Sciatic nerve (tissue), 2 donors: ENCODE measurements at places on chromosomes 5 and 9.
A peak's percentile ranks its signal among the peaks of the same experiment; 100 is the strongest.

- DNase-seq, result no peak
These were observed 230.2 kb upstream of the EDIL3 start for GRCh38 chr5:84614906-84615305.

GRCh38 chr5:35138232-35138631, 90.5 kb upstream of the AGXT2 start:
- no peak for DNase-seq

- no peak for DNase-seq
These were observed 30.9 kb downstream of the ANGPTL2 start for GRCh38 chr9:127091526-127091925.

DNA sequence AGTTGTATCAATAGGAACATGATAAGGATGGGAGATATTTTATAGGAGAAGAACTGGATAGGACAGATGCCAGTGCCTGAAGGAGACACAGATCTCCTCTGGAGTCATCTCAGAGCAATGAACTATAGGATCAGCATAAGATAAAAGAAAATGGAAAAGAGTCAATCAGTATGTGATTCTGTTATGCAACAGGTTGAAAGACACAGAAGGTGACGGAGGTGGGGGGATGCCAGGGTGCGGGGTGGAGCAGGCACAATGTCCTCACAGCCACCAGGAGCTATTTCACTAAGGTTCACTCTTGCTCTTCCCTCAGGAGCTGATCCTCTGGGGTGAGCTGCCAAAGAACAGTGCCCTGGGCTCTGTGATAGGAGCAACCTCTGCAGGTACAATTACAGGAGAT, 179.8 kb downstream of the BNC2 start:
- no peak for DNase-seq

GRCh38 chr5:171534043-171534895, 114.8 kb downstream of the FGF18 start:
- DNase-seq, result no peak

- DNase-seq, result no peak
These were observed 102.6 kb downstream of the FSTL4 start for GRCh38 chr5:133509742-133510079.

DNA sequence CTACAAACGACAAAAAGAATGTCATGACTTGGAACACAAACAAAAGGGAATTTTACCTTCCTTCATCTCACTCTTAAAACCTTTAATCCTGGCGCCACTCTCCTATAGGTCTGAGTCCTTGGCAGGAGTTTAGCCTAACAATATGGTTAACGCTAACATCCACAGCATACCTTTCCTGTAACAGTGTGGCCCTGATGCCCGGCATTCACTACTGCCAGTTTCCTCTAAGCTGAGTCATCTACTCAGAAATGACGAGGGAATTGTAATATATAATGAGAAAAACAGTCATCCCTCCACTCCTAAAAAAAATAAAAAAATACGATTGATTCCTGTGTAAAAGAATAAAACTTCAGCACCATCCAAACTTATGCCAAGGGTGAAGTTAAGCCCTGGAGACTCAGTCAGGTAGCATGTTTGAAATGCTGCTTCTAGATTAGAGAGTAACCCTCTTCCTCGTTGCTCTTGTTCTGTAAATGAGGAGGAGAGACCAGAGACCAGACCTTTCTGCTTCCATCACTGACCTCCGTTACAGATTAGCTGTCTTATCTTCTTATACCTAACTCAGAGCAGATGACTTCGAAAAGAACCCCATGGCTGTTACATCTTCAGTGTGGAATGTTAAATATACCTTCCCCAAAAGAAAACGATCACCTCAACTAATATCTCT, 37.4 kb downstream of the CCDC125 start:
- DNase-seq, result no peak

DNA sequence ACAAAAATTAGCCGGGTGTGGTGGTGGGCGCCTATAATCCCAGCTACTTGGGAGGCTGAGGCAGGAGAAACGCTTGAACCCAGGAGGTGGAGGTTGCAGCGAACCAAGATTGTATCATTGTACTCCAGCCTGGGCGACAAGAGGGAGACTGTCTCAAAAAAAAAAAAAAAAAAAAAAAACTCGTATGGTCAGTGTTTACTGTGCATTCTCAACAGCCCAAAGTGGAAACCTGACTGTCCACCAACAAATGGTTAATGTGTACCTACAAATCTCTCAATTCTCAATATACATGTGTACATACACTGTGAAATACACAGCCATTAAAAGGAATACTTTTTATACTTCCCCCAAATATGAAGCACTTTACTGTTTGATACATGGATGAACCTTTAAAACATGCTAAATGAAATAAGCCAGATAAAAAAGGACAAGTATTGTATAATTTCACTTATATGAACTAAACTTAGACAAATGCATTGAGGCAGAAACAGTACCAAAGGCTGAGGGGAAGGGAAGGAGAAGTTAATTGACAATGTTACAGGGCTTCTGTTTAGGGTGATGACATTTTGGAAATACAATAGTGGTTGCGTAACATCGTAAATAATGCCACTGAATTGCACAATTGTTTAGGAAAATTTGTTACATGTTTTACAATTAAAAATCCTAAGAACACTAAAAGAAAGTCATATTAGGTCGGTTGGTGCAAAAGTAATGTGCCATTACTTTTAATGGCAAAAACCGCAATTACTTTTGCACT, 16.5 kb downstream of the DNAJA1 start:
- DNase-seq, result no peak

DNA sequence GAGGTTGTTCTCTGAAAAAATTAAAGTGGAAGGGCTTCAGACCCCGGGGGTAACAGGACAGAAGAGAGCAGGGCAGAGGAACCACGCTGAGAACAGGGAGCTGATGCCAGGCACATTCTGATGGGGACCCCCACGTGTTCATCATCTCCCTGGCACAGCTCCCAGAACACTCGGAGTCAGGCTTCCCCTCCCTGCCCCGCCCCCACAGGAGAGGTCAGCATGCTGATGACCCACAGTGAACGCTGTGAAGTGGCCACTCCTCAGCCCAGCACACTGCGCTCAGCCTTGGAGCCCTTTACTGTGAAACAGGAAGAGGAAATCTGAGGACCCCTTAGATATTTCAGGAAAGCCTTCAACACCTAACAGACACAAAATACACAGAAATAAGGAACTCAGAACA, 16.4 kb downstream of the RETREG1 start:
- peak; percentile 87 for DNase-seq

- no peak for DNase-seq
These were observed 68.4 kb downstream of the TTC39B start for GRCh38 chr9:15238646-15239045.

DNA sequence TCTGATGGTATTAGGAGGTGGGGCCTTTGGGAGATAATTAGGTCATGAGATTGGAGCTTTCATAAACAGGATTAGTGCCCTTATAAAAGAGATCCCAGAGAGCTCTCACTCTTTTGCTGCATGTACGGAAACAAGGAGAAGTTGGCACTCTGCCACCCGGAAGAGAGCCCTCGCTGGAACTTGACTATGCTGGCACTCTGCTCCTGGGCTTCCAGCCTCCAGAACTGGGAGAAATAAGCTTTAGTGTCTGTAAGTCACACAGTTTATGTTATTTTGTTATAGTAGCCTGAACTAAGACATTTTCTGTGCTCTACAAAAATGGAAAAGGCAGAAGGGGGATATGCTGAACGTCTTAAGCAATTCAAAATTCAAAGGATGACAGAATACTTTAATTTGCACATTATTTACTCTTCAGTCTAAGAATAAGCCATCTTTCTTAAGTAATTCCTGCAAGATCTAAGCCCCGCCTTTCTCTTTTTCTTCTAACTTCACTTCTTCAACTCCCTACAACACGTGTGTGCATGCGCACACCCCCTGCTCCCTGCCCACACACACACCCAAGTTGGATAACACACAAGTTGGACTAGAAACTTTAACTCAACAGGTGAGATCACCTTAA, 17.3 kb downstream of the NFIB start:
- DNase-seq, result no peak

DNA sequence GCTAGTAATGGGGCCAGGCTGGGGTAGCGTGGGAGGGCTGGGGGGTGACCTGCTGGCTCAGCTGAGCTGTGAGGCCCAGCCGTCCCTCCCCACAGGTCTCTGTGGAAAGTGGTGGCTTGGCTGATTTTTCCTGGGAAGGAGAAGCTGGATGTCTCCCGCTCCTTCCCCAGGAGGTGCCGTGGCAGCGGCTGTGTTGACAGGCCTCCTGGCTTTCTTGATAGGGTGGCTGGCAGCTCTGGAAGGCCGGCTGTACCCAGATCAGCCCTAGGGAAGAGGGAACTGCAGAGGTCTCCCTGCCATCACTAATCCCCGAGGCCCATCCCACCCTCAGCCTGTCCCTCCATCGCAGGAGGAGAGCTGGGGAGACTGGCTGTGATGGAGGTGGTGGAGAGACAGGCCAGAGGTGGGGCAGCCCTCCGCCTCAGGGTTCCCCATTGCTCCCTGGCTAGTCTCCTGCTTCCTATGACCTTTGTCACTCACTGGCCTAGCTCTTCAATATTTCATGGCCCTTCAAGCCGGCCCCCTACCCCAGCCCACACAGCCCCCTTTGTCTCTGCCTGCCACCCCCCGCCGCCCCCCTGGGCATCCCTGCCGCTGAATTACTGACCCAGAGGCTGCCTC, 6.8 kb downstream of the CXXC5 start:
- no peak for DNase-seq

GRCh38 chr5:50667653-50668595, 1.5 kb downstream of the PARP8 start:
- peak; percentile 82 for DNase-seq

GRCh38 chr5:142697356-142698255, 11.7 kb upstream of the FGF1 start:
- DNase-seq, result peak; percentile 75

- no peak for DNase-seq
These were observed 695.1 kb downstream of the NR2F1-AS1 start for GRCh38 chr5:92885950-92886349.

- DNase-seq, result no peak
These were observed 14.0 kb downstream of the ARL14EPL start for GRCh38 chr5:116046261-116046660.

DNA sequence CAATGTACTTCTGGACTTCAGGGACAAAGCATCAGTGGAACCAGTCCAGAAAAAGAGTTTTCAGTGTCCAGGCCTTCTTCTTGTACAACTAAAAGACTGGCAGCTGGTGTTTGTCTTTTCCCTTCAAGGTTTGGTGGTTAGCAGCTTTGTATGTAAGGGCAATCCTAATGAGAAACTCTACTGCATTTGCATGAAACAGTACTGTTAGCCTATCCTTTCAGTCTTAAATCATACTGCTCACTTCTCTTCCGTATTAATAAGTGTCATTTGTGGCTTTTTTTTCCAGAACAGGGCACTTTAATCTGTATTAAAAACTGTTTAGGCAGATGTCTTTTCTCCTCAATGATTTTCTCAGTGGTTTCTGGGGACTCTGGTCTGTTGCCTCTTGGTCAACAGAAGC, 48.9 kb downstream of the FAM174A start:
- no peak for DNase-seq

- no peak for DNase-seq
These were observed 21.1 kb upstream of the ZBTB34 start for GRCh38 chr9:126839301-126839700.

- no peak for DNase-seq
These were observed 76.6 kb downstream of the PTPDC1 start for GRCh38 chr9:94160594-94161501.

DNA sequence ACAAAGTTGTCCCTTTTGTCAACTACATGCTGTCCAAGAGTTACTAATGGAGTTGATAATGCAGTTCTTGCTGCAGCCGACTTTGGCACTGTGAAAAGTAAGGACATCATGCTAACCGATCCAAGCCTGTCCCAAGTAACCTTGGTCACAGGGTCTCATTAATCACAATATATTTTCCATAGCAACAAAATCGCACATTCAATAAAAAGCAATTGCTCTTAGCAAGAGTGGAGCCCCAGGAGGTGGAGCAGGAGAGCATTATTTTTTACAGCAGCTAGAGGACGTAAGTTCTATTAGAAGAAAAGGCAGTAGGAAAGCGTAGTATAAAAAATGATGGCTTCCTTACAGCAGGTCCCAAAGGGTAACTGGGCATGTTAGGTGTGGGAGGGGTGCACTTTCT, 570.3 kb downstream of the EBF1 start:
- no peak for DNase-seq

- DNase-seq, result no peak
These were observed at the start of gene OMD for GRCh38 chr9:92424340-92424739. Gene OMD (minus strand): TSS chr9:92424471. CDS start chr9:92417558, 6,913 bp downstream.

DNA sequence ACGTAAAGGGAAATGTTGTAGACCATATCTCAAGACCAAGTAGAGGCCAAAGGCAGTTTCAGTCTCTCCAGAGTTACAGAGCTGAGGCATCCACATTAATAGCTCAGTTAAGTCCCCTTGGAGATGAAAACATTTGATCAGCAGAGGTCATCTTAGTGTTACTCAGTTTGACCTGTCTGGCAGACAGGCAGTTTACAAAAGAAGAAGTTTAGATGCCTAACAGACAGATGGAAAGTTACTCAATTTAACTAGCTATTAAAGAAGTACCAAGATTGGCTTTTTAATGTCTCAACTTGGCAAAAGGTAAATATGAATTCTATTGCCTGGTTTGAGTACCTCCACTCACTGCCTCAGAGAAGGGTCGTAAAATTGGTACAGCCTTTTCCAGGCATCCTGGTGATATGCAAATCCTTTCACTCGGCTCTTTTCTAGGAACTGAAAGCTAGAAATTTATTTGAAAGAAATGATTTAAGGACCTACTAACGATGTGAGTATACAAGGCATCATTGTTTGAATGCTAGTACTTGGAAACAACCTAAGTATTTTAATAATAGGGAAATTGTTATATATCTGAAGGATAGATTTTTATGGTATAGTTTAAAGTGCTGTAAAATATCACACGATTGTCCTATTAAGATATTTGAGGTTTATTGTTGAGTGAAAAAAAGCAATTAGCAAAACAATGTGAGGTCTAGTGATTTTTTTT, 14.8 kb downstream of the ACO1 start:
- DNase-seq, result no peak

DNA sequence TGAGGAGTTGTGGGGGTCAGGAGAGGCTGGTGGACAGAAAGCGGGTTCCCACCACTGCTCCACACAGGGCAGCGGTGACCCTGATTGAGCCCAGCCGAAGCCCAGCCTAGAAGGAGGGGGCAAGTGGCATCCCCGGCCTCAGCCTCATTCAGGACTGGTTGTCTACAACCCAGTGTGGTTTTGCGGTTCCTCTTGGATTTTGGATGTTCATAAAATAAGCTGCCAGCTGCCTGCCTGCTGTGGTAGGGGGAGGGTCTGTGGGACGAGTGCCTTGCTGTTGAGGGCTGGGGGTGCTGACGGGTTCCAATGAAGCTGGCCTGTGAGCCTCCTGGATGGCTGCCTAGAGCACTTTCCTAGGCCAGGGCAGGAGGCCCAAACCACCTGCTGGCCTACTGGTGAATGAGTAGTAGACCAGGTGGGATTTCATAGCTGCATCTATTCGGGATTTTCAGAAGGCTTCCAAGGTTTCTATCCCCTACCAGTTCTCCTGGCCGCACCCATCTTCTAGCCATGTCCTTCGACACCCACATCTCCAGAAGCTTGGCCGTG, 102.4 kb downstream of the NDFIP1 start:
- no peak for DNase-seq
